ENCODE measurements at places on chromosomes 1 and 21. TPM values are rescaled to one million over a fixed set of nuclear protein-coding genes. Genes with fewer than 3 reads are reported as not detected.

DNA sequence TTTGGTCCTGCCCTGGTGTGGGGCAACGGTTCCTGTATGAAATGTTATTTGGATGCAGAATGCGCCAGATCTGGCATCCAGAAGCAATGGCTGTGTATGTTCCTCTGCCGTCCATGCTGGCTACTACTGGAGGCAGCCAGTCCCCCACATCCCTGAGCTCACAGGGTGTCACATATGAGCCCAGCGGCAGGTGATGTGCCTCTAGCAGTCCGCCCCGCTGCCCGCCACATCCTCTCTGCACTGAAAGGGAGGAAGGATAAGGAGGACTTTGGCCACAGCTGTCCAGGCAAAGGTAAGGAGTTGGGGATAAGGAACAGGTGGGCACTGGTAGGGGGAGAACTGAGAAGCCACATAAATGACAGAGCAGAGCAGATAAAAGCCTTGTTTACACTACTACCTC lies 305.3 kb upstream of the DAB1 start:
- no peak for DNase-seq

- DNase-seq = peak; percentile 47
These were observed 606 bp downstream of the DENND1B start for GRCh38 chr1:197774466-197775281.

DNA sequence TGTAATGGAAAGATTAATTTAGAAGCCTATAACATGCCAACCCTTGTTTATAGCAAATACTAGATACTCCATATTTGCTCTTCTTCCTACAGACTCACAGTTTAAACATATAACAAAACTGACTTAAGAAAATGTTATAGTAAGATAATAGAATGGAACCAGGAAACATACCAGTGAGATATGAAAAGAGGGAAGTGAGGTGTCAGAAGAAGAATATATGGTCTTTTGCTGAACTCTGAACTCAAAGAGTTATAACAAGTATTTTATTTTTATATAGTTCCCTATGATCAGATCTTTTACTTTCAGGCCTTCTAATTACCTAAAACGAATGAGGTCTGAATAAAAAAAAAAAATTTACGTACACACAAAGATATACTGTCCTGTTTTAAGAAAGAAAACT lies 20.9 kb downstream of the TMED5 start:
- DNase-seq = no peak

GRCh38 chr1:226938903-226939437 lies 1.1 kb upstream of the COQ8A start:
- no peak for DNase-seq

GRCh38 chr1:25150985-25151495 lies 81.3 kb downstream of the SYF2 start:
- no peak for DNase-seq

- DNase-seq = peak; percentile 89
These were observed 124.4 kb upstream of the CACYBP start for GRCh38 chr1:174875306-174875705.

The GNG4 gene
- 0.13 TPM for total RNA-seq

The RHOU gene
- 18.4 TPM for total RNA-seq

The LCE3E gene
- total RNA-seq = not detected

The KCNA3 gene
- not detected for total RNA-seq

The NUDT17 gene
- 0.63 TPM for total RNA-seq

All from HT-29 (cell line).